Foreskin fibroblast (primary cell): ENCODE measurements at places on chromosomes 7 and 10.

DNA sequence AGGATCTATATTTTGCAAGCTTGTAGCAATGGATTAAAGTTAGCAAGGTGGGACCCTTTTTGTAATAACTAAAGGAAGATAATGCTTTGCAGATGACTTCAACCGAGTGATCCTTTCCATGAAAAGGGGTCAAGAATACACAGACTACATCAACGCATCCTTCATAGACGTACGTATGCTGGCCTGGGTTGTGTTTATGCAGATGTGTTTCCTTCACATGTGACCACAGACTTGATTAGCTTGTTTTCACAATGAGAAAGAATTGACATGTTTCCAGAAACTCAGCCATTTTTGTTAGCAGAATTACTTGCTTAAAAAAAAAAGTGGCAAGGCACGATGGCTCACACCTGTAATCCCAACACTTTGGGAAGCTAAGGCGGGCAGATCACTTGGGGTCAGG lies 54.2 kb downstream of the MKI67 start:
- no peak for DNase-seq

- DNase-seq: no peak
Measured at GRCh38 chr7:29811586-29811985, 5.3 kb downstream of the WIPF3 start.

DNA sequence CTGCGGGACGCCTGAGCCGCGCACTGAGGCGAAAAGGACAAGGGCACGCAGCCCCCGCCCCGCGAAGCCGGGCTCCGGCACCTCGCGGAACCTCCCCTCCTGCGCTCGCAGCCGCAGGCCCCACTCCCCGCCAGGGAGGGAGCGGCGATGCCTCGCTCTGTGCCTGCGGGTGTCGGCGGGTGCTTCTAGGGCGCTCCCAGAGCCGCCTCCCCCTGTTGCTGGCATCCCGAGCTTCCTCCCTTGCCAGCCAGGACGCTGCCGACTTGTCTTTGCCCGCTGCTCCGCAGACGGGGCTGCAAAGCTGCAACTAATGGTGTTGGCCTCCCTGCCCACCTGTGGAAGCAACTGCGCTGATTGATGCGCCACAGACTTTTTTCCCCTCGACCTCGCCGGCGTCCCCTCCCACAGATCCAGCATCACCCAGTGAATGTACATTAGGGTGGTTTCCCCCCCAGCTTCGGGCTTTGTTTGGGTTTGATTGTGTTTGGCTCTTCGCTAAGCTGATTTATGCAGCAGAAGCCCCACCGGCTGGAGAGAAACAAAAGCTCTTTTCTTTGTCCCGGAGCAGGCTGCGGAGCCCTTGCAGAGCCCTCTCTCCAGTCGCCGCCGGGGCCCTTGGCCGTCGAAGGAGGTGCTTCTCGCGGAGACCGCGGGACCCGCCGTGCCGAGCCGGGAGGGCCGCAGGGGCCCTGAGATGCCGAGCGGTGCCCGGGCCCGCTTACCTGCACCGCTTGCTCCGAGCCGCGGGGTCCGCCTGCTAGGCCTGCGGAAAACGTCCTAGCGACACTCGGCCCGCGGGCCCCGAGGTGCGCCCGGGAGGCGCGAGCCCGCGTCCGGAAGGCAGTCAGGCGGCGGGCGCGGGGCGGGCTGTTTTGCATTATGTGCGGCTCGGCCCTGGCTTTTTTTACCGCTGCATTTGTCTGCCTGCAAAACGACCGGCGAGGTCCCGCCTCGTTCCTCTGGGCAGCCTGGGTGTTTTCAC lies 519 bp downstream of the ITGB8 start:
- DNase-seq: peak; percentile 64

DNA sequence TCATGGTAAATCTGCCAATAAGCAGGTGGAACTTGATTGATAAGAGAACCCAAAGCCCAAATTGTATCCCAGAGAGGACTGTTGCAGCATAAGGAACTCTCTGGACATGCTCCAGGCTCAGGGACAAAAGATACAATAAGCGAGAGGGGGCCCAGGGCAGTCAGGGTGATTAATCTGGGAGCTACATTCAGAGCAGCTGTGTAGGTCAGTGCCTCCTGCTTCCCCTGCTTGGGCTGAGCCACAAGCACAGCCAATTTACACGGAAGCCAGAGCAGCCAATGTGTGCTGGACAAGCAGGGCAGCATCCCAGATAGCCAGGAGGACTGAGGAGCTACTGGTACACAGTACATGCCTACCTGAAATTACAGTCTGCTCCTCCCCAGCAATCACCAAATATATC lies 24.2 kb downstream of the MYPN start:
- no peak for DNase-seq

- peak; percentile 94 for DNase-seq
Measured at GRCh38 chr10:88254091-88254490, 329.0 kb downstream of the RNLS start.

- no peak for DNase-seq
Measured at GRCh38 chr7:46208635-46209525, 287.8 kb upstream of the IGFBP3 start.

GRCh38 chr7:479115-479947 lies 40.3 kb downstream of the PDGFA start:
- peak; percentile 25 for DNase-seq

DNA sequence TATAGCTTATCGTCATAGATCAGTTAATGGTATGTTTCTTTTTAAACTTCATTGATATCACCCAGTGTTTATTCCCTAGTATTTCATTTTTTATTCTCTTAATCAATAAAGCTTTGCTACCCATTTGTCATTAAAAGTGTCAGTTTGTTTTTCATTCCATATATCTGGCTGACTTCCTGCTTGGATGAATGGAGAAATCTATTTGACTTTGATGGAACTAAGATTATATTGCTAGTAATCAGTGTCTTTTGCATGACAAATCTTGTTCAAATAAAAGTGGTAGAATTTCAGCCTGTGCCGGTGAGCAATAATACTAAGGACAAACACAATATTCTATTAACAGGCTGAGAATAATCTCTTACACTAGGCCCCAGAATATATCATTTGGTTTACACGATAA lies 203.3 kb downstream of the SEC23IP start:
- no peak for DNase-seq

DNA sequence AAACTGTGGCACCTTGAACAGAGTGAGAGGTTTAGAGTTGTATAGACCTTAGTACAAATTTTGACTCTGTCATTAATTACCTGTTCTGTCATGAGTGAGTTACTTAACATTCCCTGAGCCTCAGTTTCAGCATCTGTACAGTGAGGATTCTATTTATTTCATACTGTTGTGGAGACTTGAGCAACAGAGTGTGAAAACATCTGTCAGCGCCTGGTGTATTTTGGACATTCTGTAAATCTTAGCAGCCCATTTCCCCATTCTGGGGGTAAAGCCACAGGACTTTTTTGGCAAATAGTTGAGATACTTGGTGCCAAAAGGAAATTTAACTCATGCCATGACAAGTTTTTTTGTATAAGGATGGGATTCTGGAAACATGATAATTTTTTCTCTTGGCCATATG lies 94.8 kb downstream of the AUTS2 start:
- no peak for DNase-seq

DNA sequence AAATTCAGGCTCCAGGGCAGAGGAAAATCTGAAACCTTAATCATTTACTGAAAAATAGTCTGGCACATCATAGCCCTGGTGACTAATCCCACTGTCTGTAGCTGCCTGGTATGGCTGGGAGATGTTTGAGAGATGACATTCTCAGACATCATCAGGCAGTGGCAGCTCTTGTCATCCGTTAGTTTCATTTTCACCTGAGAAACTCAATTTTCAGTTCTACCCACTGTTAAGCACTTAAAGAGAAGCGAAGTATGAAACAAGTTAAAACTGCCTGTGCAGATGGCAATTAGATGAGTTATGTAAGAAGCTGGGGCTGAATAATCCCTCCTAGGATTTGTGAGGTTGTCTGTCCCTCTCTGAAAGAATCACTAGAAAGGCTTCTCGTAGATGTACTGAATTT lies 150.2 kb downstream of the NSUN6 start:
- DNase-seq: peak; percentile 9
